Hippocampal formation (tissue), 2 donors: ENCODE measurements at places on chromosomes 5 and 9.

DNA sequence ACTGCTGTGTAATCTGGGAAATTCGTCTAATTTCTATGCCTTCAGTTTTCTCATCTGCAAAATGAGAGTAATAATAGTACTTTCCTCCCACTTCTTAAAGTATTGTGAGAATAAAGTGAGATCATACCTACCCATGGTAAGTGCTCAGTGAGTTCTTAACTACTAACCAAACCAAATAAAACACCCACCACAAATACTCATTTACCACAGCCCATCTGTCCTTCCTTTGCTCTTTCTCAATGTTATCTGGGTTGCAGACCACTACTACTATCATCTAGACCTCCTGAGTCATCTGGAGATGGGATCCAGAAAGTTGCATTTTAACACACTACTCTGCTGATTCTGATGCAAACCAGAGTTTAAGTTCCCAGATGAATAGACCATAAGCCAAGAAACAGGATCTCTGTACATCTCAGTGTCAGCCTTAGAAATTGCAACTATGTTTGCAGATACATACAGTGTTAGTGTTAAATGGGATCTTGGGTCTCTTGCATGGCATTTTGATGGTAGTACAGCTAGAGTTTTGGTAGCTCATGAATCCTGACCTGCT is 105.4 kb upstream of the ATP10B start:
- no peak for DNase-seq

DNA sequence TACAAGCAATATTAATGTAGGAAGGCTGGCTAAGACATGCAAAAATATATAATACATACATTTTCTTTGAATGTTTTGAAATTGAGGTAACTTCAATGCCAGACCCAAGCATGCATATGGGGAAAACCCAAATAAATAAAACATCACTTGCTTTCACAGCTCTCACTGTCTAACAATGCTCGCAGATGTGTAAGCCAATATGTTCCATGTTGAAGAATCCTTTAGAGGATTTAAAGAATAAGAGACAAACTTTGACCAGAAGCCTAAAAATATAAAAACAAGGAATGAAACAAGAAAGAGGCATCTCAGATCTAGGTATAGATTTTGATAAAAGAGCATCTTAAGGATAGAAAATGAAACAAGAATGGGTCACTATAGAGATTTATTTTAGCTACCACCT is 354.2 kb downstream of the CDH10 start:
- no peak for DNase-seq

DNA sequence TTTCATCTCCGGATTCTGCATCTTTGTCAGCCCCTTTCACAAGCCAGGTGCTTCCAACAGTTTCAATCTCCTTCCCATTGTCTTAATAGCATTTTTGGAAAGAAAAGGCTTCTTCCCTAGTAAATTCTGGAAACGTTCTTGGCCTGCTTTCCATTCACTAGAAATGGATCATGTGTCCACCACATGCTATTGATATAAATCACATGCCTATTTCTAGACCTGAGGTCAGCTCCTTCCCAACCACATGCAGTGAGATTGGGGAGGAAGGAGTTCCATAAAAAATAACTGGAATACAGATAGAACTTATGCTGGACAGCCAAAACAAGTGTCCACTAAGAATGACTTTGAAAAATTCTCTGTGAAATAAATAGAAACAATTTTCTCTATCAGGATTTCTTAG is 181.6 kb upstream of the TMEM161B start:
- DNase-seq, result no peak

GRCh38 chr9:77457916-77458592 is 190.1 kb downstream of the GNA14 start:
- peak; percentile 66 for DNase-seq

GRCh38 chr5:179553875-179554274 is 3.5 kb downstream of the RUFY1 start:
- no peak for DNase-seq

- DNase-seq, result no peak
Observed at GRCh38 chr5:118193194-118193905, 795.0 kb downstream of the DTWD2 start.

GRCh38 chr5:32679218-32679617 is 31.9 kb upstream of the NPR3 start:
- no peak for DNase-seq

DNA sequence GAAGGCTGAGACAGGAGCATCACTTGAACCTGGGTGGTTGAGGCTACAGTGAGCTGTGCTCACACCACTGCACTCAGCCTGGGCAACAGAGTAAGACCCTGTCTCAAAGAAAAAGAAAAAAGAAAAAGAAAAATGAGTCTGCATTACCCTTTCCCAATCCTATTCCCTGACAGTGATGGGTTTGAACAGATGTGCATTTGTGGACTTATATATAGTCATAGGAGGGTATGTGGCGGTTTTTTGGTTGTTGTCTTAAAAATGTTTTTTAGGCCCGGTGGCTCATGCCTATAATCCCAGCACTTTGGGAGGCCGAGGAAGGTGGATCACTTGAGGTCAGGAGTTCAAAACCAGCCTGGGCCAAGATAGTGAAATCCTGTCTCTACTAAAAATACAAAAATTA is 13.4 kb downstream of the HDHD3 start:
- DNase-seq, result no peak

DNA sequence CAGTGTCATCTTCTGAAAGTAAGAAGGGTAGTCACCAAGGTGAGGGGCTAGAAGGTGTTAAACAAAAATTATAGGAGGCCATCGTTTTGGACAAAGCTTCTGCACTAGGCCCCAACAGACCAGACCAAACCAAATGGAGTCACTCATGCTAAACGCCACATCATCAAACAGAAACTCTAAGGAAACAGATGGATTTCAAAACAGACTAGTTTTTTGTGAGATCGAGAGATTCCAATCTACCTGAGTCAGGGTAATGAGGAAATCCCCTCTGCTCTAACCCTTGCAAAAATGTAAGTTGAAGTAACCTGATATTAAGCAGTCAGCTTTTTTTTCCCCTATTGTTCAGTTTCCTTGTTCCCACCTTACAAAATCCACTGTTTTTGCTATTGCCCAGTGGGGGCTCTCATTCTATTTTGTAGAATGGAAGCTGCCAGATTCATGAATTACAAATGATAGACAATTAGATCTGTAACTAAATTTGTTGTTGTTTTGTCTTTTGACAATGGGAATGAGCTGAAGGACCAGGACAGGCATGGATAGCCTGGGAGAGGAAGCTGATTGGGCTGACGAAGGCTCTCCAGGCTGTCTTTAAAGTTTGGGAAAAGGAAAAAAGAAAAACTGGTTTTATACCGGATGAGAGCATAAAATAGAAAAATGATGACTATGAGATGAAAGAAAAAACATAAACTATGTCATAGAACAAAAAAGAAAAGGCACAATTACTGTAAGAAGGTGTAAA is 94.7 kb upstream of the ADAMTSL1 start:
- no peak for DNase-seq

- DNase-seq, result no peak
Observed at GRCh38 chr5:72619251-72619650, 112.0 kb upstream of the ZNF366 start.

DNA sequence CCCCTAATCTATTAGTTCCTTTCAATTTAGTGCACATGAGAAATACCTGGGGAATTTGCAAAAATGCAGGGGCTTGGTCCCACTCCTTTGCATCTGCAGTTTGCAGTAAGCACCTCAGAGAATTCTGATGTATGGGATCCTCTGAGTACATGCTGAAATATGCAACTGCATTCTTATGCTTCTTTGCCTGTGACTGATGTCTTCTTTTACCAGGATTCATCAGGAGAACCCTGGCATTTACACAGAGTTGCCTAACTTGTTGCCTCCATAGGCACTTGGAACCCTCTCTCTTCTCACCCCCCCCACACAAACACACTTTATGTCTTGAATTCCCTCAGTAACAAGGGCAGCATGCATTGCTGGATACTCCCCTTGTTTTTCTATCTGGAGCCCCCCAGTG is 173.1 kb downstream of the KDM4C start:
- no peak for DNase-seq

DNA sequence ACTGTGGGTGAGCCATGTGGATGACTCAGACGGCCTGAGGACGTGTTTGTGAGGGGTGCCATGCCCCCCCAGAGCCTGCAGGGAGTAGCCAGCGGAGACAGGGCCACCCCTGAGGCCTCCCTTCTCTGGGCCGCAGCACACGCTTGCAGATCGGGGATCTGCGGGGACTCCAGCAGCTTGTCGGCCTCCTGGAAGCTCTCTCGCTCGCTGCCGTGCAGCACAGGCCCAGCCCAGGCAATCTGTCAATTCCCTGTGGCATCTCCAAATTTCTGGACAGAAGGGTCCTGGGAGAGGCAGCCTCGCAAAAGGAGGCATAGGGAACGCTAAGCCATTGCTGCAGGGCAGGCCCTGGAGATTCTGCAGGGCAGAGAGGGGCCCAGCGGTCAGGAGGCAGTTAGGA is 21.2 kb downstream of the FLT4 start:
- no peak for DNase-seq
